ENCODE measurements at places on chromosomes 16 and 17.
A peak's percentile ranks its signal among the peaks of the same experiment; 100 is the strongest.

DNA sequence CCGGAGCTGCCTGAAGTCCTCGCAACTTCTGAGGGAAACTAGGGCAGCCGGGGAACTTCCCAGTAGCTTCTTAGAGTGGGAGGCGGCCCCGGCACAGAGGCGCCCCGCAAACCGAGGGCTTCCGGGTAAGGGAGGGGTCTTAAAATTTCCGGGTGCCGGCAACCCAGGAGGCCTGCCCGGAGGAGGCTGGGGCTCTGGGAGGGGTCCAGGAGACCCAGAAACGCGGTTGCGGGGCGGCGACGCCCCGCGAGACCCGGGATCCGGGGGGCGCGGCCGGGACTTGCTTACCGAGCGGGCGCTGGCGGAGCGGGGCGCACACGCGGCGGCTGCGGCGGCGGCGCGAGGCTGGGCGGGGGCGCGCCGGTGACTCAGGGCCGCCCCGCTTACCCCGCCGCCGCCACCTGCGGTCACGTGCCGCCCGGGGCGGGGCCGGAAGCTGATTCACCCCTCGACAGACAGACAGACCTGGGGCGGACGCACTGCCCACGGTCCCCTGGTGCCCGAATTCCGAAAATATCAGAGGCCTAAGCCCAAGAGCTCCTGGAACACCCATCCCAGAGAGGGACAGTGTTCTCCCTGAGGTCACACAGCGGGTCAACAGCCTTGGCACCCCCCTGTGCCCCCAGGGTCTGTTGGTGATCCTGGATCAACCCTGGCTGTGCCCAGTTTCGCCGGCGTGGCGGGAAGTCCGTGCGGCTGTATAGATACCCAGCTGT, at the start of gene FAM83G:
Gene FAM83G (minus strand): TSS at position 344 of the 716 bp plus-strand sequence. CDS start 723 bp downstream, outside the sequence.
- peak; percentile 76 for DNase-seq

- DNase-seq = no peak
These were observed 1.4 kb downstream of the RAPGEFL1 start for GRCh38 chr17:40178660-40179059.

DNA sequence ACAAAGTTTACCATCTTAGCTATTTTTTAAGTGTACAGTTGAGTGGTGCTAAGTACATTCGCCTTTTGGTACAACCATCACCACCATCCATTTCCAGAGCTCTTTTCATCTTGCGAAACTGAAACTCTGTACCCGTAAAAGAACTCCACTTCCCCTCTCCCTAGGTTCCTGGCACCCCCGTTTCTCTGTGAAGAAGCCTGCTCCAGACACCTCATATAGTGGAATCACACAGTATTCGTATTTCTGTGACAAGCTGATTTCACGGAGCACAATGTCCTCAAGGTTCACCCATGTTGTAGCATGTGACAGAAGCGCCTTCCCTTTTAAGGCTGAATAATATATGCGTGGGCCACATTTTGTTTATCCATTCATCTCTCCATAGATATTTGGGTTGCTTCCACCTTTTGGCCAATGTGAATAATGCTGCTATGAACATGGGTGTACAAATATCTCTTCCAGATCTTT, 54.2 kb upstream of the MAP3K14 start:
- no peak for DNase-seq

GRCh38 chr17:57578608-57579225, 166.4 kb downstream of the CCDC182 start:
- DNase-seq = no peak

DNA sequence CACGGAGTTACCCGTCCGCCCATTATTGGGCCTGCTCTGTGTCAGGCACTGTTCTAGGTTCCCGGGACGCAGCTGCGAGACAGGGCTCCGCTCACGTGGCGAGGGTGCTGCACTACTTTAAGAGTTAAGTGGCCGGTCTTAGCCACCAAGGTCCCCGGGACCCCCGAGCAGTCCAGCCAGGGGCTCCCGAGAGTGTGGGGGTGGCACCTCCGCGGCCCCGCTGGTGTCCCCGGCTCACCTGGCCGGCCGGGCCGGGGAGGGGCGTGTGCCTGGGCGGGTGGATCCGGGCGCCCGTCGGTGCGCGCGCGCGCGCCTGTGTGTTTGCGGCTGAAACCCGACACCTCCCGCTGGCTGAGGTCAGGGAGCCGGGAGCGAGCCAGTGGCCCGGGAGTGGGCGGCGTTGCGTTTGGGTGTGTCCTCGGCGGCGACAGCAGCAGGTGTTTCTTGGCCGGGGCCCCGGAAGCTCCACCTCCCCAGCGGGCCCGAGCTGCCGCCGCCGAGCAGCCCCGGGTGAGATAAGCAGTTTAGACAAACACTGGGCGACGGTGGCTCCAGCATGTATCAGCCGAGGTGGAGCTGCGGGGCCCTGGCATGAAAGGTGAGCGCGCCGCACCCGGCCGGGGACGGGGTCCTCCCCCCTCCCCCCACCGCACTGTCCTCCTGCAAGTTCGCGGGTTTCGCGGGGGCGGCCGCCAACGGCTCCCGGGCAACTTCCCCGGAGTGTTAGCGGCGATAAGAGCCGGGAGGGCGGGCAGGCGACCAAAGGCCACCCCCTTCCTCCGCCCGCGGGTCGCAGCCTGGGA, at the start of gene GSE1:
Gene GSE1 (plus strand): TSS at position 522 of the 803 bp plus-strand sequence. CDS start 70 bp downstream, at position 592.
- DNase-seq = peak; percentile 85

- DNase-seq = no peak
These were observed 949.6 kb upstream of the GOT2 start for GRCh38 chr16:59683709-59684108.

- DNase-seq = no peak
These were observed 105.2 kb upstream of the ZNF750 start for GRCh38 chr17:82944990-82945389.

- DNase-seq = no peak
These were observed 94.8 kb upstream of the DNAH9 start for GRCh38 chr17:11503308-11504035.

GRCh38 chr16:23068079-23068736, 81.0 kb downstream of the USP31 start:
- no peak for DNase-seq

GRCh38 chr16:67928561-67929364, 2.9 kb downstream of the CTRL start:
- peak; percentile 79 for DNase-seq

DNA sequence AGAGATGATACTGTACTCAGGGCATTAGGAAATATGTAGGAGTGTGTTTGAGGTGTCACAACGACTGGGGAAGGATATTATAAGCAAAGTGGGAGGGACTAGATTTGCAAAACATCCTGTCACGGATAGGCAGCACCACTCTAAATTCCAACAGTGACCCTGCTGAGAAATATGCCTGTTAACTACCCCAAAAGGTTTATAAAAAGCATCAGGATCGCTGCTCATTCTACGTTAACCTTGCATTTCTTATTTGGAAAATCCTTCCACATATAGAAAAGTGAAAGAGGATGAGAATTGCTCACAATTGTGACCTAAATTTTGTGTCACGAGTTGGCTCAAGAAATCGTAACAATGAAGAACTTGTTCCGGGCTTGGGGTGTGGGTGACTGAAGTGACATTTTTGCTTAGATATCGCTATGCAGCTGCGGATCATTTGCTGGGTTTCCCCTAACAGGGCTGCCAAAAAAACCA, 51.6 kb downstream of the N4BP1 start:
- peak; percentile 70 for DNase-seq

DNA sequence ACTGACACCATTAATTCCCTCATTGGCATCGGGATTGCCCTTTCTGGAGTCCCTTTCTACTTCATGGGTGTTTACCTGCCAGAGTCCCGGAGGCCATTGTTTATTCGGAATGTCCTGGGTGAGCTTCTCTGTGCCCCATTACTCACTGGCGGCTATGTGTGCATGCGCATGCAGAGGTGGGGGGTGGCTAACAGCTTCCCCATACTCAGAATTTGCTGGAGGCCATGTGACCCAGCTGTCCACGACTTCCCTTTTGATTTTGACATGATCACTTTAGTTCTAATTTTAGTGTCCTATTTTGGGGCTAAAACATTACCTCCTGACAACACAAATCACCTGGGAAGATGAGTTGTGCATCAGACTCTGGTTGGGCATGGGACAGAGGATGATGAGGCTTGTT, 14.1 kb downstream of the SLC7A6OS start:
- DNase-seq = no peak

DNA sequence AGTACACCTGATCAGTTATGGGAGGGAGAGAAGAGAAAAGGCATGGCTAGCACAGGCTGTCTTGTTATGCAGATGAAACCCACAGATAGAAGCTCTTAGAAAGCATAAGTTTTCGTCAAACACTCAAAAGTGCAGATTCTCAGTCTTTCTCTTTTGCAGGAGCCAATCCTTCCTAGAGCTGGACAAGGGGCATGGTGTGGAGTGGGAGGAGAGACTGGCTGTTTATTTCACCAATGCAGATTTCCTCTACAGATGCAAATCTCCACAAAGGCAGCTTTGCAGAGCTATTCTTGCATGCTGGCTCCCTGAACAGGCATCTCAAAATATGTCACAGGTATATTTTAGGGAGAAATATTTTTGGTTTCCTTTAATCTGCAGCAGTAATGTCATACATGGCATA, 1400.7 kb downstream of the CDH8 start:
- no peak for DNase-seq

DNA sequence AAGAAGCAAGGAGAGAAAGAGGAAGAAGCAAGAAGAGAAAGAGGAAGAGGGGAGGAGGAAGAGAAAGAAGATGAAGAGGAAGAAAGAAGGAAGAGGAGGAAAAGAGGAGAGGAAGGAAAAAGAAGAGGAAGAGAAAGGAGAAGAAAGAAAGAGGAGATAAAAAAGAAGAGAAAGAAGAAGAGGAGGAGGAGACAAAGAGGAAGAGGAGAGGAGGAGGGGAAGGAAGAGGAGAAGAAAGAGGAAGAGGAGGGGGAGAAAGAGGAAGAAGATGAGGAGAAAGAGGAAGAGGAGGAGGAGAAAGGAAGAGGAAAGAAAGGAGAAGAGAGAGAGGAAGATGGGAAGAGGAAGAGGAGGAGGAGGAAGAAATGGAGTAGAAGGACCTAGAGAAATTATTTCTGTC, 80.4 kb downstream of the CDYL2 start:
- DNase-seq = no peak

DNA sequence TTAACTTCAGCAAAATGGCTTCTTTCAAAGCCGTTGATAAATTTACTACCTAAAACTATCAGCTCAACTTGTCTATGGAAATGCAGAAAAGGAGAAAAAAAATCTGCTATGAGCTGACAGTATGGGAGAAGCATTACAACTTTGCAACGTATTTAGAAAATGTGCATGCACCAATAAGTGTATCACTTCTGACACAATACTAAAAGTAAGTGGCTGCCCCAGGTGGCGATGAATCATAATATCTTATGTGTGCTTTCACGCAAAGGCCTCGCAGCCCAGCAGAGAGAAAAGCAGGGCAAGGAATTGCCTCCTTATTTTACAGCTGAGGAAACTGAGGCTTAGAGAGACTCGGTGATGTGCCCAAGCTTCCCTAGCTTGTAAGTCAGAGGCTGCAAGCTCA, 101.8 kb downstream of the SALL1 start:
- DNase-seq = no peak

GRCh38 chr17:82862737-82863382, 23.0 kb upstream of the ZNF750 start:
- DNase-seq = no peak

- DNase-seq = no peak
These were observed 202.9 kb upstream of the IRX3 start for GRCh38 chr16:54489225-54490111.

DNA sequence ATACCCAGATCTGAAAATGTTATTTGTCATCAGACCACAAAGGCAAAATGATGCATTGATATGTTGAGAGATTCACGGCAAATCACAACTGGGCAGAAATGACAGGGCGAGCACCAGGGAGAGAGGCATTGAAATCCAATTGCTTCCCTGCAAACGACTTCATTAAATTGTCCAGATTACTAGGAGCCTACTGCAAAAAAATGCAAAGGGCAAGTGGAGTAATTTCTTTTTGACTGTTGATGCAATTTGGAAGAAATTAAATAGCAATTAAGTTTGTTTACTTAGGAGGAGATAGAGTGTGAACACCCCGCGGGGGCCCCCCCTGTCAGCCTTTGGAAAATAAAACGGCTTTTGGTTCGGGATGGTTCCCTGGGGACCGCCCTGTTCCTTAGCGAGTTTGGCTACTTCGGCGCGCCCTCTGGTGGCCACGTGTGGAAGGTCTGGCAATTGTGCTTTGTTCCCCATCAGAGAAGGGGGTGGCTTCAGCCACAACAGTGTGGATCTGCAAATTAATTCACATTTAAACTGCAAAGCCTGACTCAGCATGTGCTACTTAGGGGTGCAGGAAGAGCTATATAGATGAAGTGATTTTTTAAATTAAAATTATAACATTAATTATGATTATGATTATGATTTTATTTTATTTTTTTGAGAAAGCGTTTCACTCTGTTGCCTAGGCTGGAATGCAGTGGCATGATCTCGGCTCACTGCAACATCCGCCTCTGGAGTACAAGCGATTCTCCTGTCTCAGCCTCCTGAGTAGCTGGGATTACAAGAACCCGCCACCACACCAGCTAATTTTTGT, 14.5 kb upstream of the TMC7 start:
- DNase-seq = peak; percentile 92

DNA sequence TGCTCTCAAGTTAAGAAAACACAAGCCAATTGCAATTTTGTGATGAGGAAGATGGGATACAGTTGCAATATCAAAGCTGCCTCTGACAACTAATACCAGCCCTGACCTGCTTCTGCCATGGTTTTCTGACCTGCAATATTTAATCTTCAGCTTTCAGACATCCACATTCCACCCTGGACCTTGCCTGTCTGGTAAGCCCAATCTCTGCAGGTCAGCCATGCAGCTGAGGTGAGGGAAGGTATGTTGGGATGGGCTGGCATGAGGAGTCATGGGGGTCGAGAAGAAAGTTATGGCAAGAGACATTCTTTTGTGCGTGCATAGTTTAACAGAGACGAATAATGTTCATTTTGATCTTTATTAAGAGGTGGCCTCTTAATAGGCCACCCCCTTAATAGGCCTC, 31.5 kb downstream of the KCNJ16 start:
- no peak for DNase-seq

GRCh38 chr16:9286930-9287329, 195.5 kb downstream of the HAPSTR1 start:
- no peak for DNase-seq

DNA sequence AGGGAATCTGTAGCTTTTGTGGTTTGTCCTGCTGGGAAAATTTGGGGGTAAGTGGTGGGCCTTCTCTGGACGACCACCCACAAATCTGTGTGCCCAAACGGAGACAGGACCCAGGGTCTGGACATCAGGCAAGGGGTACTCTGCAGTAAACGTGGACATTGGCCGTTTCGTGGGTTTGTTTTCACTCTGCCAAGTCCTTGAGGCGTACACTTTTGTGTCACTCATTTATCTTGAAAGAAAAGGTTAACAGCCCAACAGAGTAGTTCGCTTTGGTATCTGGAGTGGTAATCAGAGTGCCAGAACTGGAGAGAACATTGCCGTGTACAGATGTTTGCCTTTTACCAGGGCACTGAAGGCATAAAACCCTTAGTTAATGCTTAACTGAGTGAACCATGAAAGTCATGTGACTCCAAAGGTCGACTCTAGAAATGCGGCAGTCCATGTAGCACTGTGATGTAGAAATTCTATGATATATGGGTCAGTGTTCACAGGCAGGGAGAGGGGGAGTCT, 15.4 kb downstream of the NAA60 start:
- DNase-seq = peak; percentile 28

Measured in AG08395 (cell line).